ENCODE measurements at places on chromosomes 5 and 9.

DNA sequence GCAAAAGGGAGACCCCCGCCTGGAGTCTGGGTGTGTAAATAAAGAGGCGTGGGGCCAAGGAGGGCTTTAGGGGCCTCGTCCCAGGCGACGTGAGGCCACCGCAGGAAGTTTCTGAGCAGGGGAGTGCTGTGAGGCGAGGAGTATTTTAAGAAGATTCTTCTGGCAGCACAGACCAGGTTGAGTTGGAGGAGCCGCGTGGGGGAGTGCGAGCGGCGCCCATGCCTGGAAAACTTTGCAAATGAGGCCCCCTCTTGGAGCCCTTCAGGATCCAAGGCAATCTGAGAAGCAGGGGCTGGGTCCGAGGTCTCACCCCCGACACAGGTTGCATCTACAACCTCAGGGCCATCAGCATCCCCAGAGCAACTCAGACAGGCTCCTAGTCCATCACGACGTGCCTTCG is 24.3 kb upstream of the CPLX2 start:
- no peak for DNase-seq

DNA sequence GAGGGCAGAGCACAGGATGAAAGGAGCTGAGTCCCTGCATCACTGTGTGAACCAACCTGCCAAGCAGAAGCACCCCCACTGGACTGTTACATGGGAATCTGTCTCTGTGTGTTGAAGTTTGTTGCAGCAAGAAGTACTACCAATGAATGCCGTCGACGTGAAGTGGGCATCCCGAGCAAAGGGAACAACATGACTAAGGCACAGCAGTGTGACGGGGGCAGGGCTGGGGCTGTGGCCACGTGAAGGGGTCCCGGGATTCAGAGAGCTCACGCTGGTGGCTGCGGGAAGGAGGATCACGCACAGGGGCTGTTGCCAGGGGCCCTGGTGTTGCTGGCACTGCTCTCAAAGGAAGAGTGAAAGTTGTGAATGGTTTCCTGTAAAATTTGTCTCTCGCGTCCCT is 27.5 kb upstream of the GABBR2 start:
- DNase-seq, result no peak

- DNase-seq, result no peak
Measured at GRCh38 chr5:73596705-73597328, 29.2 kb upstream of the ARHGEF28 start.

DNA sequence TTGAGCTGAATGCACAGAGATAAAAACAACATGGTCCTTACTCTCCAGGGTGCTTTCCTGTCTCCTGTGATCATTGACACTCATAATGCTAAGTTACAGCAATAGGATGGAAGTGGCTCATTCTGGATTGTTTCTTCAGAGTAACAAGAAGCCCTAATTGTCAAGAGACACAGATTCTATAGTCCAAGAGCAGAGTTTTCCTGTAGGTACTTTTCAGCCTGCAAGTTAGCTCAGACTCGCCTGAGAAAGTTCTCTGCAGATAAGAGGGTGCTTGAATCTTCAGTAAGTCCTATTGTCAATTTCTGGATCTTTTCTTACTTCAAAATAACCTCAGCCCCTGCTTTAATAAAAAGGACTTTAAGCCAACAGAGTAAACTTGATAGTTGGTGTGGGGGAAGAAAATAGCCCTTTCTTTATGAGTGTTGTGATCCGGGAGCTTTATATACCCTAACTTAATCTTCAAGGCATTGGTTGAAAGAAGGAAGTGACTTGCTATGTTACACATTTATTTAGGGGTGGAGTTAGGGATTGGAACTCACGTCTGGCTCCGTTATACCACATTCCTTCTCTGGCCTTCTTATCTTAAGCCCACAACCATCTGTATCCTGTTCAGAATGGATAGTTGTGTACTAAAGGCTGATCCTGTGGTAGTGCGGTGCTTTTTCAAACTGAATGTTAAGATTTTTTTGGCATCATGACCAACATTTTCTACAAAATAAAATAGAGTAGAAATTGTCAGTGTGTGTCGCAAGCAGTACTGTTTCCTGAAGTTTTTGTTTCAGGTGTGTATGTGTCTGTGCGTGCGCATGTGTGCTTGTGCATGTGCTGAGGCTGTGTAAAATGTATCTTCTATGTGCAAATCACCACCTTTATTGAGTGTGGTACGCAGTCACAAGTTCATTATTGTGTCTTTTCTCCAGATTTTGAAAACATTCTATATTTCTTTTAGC is 173.9 kb downstream of the WDR70 start:
- DNase-seq, result no peak

- no peak for DNase-seq
Measured at GRCh38 chr9:76904661-76905457, 1.1 kb downstream of the PRUNE2 start.

GRCh38 chr5:108276187-108277050 is 105.5 kb downstream of the FBXL17 start:
- no peak for DNase-seq

GRCh38 chr5:68447136-68447929 is 231.8 kb downstream of the PIK3R1 start:
- no peak for DNase-seq

DNA sequence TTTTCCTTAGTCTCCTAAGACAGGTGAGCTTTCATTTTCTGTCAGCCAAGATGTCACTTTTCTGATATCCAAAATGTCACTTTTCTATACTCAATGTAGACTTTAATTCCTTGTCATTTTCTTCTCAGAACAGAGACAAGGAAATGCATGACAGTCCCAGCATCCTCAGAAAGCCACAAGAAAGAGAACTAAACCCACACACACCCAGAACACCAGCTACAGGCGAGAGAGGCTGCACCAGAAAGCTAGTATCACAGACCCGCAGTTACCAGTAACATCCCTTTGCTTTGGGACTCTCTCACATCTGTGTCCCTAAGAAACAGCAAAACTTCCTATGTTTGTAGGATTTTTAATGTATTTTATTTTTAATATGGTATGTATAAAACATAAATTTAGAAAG is 17.1 kb downstream of the TRMO start:
- peak; percentile 83 for DNase-seq

DNA sequence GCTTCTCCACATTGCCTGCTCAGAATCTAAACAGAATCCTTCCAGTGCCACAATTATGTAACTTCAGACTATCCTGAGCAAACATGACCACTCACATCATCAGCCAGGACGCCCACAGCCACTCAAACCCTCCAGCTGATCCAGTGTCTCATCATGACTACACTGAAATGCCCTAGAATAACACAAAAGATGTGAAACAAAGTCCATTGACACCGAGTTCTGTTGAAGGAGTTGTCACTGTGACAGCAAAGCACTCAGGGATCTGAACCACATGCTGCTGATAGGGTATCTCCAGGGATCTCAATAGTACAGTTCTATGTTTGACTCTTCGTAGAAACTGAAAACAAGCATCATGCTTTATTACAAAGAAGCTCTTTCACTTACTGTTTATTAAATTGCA is 150.2 kb downstream of the GABBR2 start:
- no peak for DNase-seq

- no peak for DNase-seq
Measured at GRCh38 chr9:68851657-68852056, 146.6 kb downstream of the PIP5K1B start.

DNA sequence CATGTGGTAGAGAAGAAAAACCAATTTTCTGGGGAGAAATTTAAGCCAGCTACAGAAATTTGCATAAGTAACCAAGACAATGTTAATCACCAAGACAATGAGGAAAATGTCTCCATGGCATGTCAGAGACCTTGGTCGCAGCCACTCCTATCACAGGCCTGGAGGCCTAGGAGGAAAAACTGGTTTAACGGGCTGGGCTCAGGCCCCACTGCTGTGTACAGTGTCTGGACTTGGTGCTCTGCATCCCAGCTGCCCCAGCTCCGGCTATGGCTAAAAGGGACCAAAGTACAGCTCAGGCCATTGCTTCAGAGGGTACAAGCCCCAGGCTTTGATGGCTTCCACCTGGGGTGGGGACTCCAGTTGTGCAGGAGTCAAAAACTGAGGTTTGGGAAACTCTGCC is 1075.1 kb upstream of the CDH18 start:
- DNase-seq, result no peak
